ENCODE measurements at places on chromosomes 5 and 9. TPM values are rescaled to one million over a fixed set of nuclear protein-coding genes. Genes with fewer than 3 reads are reported as not detected.

- no peak for DNase-seq
Measured at GRCh38 chr5:68408345-68408871, 192.9 kb downstream of the PIK3R1 start.

Gene TEK
- not detected for total RNA-seq

DNA sequence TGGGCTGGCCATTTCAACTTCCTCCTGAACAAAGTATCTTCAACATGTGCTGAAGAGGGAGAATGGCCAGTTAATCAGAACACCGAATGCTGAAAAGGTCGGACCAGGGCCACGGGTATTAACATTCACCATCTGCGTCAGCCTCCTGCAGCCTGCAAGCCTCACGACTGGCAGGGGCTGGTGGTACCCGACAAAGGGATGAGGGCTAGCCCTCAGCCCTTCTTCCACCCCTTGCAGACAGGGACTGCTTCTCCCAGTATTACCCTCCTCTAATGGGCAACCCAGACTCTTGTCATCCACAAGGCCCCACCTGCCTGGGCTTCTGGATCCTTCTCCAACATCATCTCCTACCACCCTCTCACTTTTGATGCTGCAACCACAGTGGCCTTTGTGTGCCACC lies 246.6 kb downstream of the FSTL4 start:
- DNase-seq = no peak

Gene IFNA17
- total RNA-seq = not detected

Gene JAKMIP2
- 0.17 TPM for total RNA-seq

Gene PHF24
- total RNA-seq = 0.12 TPM

DNA sequence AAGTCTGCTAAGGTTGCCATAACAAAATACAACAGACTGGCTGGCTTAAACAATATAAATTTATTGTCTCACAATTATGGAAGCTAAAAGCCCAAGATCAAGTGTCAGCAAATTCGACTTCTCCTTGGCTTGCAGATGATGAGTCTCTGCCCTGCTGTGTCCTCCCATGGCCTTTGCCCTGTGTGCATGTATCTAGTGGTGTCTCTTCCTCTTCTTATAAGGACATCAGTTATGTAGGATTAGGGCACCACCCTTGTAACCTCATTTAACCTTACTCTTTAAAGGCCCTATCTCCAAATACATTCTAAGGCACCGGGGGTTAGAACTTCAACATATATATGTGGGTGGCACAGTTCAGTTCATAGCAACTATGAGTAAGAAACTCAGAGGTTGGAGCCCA lies 157.9 kb upstream of the RASA1 start:
- DNase-seq = no peak

DNA sequence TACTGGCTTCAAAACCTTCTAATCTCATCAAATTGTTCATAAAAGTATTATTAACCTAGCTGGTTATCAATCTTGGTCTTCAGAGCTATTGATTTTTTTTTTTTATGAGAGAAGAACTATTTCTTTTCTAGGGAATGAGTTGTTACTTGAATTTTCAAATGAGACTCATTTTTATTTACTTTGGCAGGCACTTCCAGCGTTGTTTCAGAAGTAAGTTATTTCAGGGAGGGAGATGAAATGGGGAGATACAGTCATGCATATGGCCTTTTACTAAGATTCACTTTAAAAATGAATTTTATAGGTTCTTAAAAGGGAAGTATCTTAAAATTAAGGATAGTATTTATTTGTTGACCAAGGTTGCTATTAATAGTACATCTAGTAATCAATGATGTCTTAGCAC lies 129.6 kb downstream of the IZUMO3 start:
- no peak for DNase-seq

- DNase-seq = no peak
Measured at GRCh38 chr5:28296254-28297013, 1258.0 kb upstream of the CDH9 start.

Gene GRXCR2
- not detected for total RNA-seq

Gene GLRA1
- total RNA-seq = not detected

GRCh38 chr9:68775003-68775730 lies 70.1 kb downstream of the PIP5K1B start:
- no peak for DNase-seq

- no peak for DNase-seq
Measured at GRCh38 chr5:108168915-108169314, 213.0 kb downstream of the FBXL17 start.

Gene DCAF10
- total RNA-seq = 8.3 TPM

DNA sequence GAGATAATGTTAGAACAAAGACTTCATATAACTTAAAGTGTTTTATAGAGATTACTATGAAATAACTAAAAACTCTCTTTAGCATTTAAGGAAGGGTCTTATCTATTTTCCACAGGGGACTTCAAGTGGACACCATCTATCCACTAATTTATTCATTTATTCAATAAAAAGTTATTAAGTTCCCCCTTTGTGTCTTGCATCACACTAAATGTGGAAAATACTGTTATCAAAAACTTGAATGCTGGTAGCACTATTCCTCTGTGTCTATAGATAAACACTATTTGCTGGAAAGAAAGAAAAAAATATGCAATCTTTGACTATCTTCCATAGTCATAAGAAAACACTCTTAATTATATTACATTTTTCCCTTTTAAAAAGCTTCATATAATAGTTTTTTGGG lies 20.1 kb upstream of the ZNF622 start:
- no peak for DNase-seq

DNA sequence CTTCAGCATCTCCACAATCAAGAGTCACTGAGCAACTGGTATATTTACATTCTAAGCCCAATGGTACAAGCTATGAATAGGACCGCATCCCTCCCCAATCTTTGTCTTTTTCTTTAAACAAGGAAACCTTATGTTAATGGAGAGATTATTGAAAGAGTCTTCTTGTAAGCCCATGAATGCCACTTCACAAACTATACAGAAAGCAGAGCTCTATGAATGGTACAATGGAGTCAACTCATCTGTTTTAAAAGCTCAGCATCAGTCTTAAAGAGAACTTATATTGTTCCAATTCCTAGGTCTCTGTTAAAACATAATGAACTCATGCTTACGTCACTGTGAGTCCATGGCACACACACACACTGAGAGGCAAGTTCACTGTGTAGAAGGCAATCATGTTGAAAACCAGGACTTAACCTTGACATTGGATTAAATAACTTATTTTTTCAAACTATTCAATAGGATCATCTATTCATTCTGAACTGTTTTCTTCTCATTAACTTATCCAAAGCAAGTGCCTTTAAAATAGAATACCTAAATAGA lies 4.5 kb downstream of the NREP start:
- DNase-seq = no peak

DNA sequence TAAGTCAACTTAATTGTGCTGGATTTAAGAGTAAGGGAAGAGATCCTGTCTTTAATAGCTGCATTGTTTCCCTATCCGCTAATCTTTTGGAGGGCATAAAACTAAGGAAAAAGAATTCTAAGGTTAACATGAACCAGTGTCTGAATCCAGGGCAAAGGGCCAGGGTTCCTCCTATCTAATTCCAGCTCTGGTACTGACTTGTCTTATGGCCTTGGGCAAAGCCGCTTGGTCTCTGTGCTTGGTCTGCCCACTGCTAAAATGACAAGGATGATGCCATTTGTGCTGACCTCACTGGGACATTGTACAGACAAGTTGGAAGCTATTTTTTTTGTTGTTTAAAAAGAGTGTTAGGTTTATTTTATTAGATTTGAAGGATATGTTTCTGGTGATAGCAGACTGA lies 334.7 kb upstream of the PIK3R1 start:
- no peak for DNase-seq

DNA sequence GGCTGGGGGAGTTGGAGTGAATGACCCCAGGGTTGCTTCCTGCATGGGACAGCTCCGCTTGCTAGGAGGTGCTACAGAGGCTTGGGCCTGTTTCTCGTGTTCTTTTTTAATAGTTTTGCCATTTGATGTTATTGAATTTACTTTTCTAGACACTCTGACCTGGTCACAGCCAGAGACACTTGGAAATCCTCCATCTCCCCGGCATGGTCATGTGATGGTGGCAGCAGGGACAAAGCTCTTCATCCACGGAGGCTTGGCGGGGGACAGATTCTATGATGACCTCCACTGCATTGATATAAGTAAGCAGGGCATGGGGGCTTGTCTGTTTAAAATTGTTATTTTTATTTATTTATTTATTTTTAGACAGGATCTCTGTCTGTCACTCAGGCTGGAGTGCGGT lies 13.4 kb downstream of the HSPA5 start:
- no peak for DNase-seq

- no peak for DNase-seq
Measured at GRCh38 chr5:7251132-7251531, 144.8 kb upstream of the ADCY2 start.

Gene FCN2
- not detected for total RNA-seq

DNA sequence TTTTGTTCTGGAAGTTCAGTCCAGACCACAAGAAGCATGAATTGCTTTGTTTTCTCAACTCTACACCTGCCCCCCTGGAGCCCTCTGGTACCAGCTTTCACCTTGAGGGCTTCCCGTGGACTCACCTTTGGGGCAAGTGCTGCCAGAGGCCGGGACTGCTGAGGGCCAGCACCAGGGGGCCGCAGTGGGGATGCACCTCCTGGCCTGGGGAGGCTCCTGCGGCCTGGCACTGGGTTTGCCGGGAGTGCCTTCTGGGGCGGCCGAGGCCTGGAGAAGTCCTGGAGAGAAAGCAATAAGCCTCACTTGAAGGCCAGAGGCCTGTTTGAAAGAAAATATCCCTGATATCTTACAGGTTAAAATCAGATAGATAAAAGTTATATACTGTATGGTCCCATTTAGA lies 21.7 kb downstream of the NIPAL4 start:
- no peak for DNase-seq

DNA sequence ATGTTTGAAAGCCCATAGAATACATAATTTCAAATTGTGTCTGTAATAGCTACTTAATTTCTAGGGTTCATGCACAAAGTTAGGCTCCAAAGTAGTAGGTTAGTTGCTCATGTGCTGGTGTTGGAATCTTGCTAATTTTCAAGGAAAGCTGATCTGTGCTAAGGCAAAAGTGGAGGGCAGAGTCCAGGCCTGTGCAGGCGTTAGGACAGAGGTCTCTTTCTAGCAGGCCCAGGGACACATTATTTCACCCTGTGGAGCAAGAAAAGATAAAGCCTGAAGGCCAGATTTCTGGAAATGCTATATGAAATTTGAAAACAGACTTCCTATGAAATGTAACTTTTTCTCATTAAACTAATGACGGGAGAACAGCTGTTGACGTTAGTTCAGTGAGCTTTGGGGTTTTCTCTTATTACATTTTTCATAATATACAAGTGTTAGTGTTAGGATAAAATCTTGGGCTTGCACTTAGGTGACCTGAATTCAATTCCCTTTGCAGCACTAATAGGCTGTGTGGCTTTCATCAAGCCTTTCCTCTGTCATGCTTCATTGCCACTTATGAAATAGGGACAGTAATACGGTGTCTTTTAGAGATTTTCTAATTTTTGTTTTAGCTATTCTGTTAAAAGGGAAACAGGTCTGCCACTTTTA lies 196.7 kb upstream of the HAPLN1 start:
- no peak for DNase-seq

Gene WDR31
- total RNA-seq = 0.14 TPM

GRCh38 chr5:180234271-180234670 lies 25.3 kb upstream of the RASGEF1C start:
- no peak for DNase-seq

GRCh38 chr5:128613766-128614165 lies 75.7 kb upstream of the FBN2 start:
- no peak for DNase-seq

DNA sequence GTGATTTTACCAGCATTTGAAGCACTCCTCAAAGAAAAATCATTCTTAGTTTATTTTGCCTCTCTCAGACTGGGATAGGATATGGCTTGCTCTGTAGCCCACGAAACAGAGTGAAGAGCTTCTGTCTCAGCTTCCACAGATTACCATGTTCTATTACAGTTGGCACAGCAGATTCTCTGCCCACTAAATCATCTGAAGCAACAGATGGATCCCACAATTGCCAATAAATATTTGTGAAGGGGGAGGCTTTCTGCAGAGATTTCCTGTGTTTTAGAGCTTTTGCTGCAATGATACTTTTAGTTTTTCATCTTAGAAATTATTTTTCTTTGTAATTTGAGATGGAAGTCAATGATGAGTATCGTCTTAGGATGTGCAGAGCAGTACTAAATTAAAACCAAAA lies 12.3 kb upstream of the MAP3K1 start:
- no peak for DNase-seq

Gene NR2F1-AS1
- total RNA-seq = 1.2 TPM

DNA sequence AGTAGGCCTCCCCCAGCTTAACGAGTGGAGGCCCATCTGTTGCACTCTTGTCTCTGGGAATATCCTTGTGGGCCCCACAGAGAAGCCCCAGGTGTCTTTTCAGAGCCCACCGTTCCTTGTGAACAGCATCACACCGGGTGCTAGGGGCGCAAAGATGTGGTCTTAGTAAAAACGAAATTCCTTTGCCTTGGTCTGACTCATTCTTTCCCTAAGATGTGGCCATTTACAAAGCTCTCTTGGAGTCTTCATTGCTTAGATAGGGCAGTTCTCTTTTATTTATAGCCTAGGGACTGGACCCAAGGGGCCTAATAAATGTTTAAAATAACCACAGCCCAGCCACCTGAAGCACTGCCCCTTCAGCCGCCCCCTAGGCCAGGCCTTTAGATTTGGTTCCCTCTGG lies 52.8 kb upstream of the RPL26L1 start:
- DNase-seq = no peak

Gene PTGER4
- total RNA-seq = 36.8 TPM

Gene SLC2A6
- 40.5 TPM for total RNA-seq

DNA sequence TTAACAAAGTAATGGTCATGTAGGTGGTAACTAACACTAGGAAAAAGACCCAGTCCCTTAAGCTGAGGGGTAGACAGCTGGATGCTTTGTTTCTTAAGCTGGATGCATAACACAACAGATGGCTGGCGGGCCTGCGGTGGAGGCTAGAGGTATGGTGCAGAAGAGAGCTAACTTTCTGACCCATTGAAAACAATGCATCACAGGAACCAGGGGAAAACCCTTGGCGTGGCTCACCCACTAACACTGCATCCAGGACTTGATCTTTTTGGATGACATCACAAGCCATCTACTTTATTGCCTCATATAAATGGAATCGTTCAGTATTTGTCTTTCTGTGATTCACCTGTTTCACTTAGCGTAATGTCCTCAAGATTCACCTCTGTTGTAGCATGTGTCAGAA lies 138.7 kb downstream of the AUH start:
- no peak for DNase-seq

DNA sequence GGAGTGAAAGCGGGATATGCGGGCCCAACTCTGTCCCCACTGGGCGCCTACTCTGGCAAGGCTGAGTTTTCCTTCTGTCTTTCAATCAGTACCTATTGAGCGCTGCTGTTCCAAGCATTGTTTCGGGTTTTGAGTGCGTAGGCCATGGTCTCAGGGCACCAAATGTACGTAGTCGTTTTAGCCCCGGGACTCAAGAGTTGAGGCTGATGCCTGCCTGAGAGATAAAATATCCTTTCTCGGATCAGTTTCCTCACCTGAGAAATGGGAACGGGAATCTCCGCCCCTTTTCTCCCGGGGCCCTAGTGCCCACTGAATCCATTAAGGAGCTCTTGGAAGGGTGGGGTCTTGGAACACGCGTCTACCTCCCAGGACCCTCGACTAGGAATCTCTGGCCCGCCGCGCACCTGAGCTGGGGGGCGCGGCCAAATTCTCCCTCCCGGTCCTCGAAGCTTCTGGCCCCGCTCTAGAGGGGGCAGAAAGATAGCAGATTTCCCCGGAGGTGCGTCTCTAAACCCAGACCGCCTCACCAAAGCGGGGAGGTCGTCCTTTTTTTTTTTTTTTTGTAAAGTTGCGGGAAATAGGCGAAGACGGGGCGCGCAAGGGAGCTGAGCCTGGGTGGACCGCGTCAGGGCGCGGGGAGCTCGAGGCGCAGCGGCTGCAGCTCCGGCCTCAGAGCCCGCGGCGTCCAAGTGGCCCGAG lies 494 bp upstream of the CXXC5 start:
- no peak for DNase-seq

GRCh38 chr9:137319739-137320551 lies 17.9 kb upstream of the NRARP start:
- no peak for DNase-seq

Data from epithelial cell of proximal tubule (primary cell).